Ascending aorta (tissue), 2 donors: ENCODE measurements at places on chromosomes 3 and 15. TPM values are rescaled to one million over a fixed set of nuclear protein-coding genes. Genes with fewer than 3 reads are reported as not detected.

Gene ONECUT1
- total RNA-seq = 1.5 TPM

Gene TLR9
- not detected for total RNA-seq

Gene TMCC1
- 11.5 TPM for total RNA-seq

GRCh38 chr3:127484601-127485388, 105.7 kb downstream of the TPRA1 start:
- no peaks in the 10 kb centered on the region for H3K4me1 ChIP-seq
- no peaks in the 10 kb centered on the region for H3K27me3 ChIP-seq
- DNase-seq = no peak

GRCh38 chr15:100307241-100308212, 34.2 kb downstream of the ADAMTS17 start:
- DNase-seq = no peak
- peaks cover 27% of the 10 kb centered on the region for H3K4me1 ChIP-seq
- no peaks in the 10 kb centered on the region for H3K27me3 ChIP-seq
- peak overlapping the region; percentile 18 for H3K4me3 ChIP-seq

DNA sequence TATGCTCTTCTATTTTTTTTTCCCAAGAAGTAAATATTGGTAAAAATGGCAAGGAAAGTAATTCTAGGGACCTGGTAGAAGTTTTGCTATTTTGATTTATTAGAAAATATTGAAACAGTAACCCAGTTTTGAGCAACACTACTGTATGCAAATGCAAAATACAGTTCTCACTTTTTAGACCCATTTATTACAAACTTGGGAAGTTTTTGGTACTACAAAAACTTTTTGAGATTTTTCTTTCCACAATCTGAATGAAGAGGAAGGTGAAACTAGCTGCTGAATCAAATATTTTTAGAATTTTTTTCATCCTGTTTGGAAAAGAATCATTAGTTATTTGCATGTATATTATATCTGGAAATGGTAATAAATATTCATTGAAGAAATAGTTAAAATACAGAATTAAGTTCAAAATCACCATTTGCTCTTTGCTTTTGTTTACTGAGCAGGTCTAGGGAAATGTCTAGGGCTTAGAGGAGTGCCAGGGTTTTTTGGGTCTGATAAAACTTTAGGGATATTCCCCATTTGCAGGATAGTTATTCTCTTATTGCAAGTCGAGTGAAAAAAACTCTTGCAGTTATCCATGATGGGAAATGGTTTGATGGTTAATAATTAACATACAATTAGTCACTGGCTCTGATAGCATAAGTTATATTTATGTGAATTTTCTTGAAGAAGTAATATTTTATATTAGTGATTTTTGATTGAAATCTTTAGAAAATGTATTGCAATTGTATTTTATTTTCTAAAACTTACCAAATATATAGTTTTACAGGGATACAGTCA, 47.0 kb downstream of the TCF12 start:
- no peaks in the 10 kb centered on the region for H3K4me1 ChIP-seq
- H3K27ac ChIP-seq = no peak overlapping the region
- no peaks in the 10 kb centered on the region for H3K27me3 ChIP-seq
